ENCODE measurements at places on chromosomes 12 and 14.

GRCh38 chr12:95787274-95787818, 3.2 kb downstream of the NTN4 start:
- no peak for DNase-seq

GRCh38 chr14:88841741-88842140, 17.3 kb downstream of the TTC8 start:
- DNase-seq: no peak

- no peak for DNase-seq
Observed at GRCh38 chr14:62431496-62431895, 613.8 kb downstream of the KCNH5 start.

- no peak for DNase-seq
Observed at GRCh38 chr12:78037707-78038106, 207.0 kb downstream of the NAV3 start.

GRCh38 chr12:123621619-123622530, 11.6 kb downstream of the EIF2B1 start:
- DNase-seq: no peak

DNA sequence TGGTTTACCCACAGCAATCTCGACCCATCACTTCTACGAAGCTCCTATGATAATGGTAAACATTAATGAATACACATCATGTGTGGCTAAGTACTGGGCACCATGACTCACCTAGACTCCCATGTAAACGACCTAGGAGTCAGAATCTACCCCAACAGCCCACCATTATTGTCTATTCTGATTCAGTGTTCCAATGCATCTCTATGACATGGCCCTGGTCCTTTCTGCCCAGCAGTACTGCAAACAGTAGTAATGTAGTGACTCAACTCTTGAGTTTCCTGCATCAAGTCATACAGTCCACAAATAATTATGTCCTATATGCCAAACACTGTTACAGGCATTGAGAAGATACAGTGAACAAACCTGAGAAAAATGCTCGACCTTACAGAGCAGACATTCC, 14.6 kb downstream of the GTF2A1 start:
- DNase-seq: no peak
